T-helper 22 cell (primary cell): ENCODE measurements at places on chromosomes 2 and 18.

DNA sequence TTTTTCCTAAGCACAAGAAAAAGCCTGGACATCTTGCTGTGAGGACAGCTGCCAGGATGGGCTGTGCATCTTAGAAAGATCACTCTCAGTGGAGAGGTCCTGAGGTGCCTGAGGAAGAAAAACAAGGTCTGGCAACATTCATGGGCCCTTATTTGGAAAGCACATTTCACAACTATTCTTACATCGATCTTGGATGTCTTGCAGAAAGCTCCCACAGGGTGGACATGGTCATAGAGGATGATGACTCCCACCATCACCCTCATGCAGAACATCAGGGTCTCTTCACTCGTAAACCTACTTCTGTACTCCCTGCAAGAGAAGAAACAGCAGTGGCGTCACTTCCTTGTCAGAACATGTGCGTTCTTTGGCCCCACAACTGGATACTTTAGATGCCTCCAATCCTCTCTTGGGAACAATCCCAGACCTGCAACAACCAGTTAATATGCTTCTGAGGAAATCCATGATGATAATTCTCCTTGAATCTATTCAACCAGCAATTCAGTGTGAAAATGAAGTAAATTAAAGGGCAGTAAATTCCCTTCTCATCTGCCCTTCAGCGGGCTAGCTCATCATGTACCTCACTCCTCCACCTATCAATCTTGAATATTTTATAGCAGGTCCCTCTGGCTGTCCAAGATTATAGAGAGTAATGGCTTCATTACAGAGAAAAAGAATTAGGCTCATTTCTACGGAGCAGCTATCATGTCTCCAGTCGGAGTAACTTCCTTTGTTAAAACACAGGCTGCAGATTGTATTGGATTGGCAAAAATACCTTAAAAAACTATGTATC, 106.2 kb downstream of the CYRIA start:
- DNase-seq: no peak

GRCh38 chr18:4017480-4017879, 437.6 kb downstream of the DLGAP1 start:
- DNase-seq: no peak

DNA sequence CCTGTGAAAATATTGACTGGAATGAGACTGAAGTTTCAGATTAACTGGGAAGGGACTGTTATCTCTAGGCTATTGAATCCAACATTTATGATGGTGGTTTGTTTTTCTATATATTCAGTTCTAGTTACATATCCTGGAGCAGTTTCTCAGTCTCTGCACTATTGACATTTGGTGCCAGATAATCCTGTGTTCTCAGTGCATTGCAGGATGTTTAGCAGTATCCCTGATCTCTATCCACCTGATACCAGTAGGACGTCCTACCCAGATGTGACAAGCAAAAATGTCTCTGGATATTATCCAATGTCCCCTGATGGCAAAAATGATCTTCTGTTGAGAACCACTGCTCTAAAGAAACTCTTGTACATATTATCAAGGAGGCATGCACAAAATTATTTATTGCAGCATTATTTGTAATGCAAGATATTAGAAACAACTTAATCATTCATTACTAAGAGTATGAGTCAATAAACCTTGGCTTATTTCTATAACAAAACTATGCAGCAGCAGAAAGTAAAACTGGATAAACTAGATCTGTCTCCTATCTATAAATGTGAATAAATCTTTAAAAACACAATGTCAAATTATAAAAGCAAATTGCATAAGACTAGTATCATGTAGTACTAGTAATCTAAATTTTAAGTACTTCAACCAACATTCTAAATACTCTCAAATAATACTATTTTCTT, 369.3 kb upstream of the RND3 start:
- no peak for DNase-seq

DNA sequence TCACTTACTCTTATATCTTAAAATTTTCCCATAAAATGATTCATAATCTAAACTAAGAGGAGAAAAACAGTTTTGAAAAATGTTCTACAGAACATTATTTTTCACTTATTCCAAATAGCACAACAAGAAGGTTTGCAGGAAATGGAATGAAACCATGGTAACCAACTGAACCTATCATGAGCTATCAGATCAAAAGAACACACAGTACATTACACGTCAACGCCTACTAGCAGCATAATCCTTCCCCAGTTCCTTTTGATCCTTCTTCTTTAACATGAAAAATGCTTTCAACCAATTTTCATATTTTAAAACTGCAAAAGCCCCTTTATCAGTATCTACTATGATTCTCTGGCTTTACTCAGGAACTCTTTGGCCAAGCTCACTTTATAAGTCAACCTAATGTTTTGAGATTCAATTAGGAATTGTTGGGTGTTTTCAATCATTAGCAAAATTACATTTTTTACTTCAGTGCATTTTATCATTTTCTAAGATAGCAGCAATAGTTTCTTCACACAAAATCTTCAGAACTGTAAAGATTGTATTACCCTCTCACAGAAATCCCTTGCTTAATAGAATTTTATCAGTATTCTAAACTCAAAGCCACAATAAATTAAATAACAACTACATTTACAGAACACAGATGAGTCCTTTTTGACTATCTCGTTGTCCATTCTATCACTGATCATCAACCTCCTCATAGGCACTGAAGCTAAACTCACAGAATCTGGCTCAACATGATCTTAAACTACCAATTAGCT, 102.5 kb downstream of the CHN1 start:
- DNase-seq: no peak

DNA sequence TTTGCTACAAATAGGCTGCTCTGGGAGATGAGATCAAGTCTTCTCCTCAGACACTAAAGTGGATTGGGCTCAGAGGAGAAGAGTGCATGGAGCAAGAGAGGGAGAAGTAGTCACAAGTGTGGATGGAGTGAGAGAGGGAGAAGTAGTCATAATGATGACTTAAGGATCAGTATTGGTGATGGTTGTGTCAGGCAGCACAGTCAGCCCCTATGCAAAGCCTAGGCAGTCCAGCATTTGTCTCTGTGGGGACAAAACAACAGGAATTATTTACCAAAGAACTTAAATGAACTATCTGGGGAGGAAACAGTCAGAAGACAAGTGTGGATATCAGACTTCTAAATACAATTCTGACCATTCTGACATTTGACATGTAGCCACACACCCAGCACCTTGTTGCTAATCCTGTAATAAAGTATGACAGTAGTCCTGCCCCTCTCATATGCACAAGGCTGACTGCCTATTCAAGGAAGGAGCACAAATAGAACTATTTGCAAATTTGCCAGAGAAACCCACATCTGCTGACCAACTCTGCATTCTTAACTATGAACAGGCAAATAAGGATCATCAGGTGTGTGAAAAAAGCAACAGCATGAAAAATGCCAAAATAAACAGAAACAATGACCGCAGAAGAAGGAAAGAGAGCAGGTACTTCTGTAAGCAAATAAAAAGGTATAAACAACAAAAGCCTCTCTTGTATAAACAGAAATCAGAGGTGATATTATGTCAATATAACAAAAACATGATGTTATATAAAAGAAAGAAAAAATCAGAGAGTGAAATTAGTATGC, 1597.9 kb upstream of the ACVR2A start:
- no peak for DNase-seq

GRCh38 chr2:226477221-226478108, 322.2 kb downstream of the IRS1 start:
- no peak for DNase-seq

- no peak for DNase-seq
Measured at GRCh38 chr2:3557639-3558204, 411 bp downstream of the RNASEH1 start.

DNA sequence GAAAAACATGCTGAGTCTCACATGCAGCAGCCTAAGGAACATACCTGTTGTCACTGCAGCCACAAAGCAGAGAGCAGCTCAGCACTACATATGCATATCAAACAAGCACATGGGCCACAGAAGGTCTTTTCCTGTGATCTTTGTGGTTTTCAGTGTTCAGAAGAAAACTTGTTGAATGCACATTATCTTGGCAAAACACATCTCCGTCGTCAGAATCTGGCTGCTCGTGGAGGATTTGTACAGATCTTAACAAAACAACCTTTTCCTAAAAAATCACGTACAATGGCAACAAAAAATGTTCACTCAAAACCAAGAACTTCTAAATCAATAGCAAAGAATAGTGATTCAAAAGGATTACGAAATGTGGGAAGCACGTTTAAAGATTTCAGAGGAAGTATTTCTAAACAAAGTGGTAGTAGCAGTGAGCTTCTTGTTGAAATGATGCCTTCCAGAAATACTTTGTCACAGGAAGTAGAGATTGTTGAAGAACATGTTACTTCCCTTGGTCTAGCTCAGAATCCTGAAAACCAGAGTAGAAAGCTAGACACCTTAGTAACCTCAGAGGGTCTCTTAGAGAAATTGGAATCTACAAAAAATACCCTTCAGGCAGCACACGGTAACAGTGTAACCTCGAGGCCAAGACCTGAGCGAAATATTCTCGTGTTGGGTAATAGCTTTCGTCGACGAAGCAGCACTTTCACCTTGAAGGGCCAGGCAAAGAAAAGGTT, 34.1 kb downstream of the ZNF407 start:
- no peak for DNase-seq

GRCh38 chr18:44686156-44686555, 5.5 kb downstream of the SETBP1 start:
- DNase-seq: no peak

GRCh38 chr18:9488538-9488937, 13.2 kb downstream of the RALBP1 start:
- no peak for DNase-seq

DNA sequence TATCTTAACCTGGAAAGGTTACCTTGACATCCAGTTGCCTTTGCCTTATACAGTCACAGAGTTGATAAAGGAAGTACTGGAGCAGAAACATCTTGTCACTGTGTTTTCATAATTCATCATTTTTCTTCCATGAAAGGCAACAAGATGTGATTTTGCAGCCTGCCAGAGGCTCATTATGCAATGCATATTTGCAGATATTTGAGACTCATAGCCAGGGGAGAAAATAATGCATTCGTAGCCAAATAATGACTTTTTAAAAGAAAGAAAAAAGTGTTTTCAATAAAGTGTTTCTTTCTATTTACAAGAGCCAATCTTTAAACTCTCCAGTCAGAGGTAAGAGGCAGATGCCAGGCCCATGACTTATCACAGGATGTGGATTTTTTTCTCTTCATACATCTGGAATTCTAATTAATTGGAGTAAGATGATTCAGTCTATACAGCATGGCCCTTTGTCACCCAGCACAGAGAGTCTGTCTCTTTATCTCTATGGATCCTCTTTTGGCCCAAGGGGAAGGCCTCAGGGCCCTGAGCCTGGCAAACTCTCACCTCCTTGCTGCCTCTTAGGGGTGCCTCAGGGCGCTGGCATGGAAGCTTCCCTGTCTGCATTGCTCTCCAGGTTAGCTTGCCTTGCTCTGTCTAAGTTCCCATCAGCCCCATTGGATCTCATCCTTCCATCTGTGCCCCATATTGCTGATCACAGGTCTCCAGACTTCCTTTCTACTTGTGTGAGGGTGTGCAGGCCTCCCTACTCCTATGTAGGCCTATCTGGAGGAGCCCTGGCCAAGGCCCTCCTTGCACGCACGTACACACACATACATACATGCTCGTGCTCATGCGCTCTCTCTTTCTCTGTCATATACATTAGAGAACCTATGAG, 247.7 kb downstream of the TPGS2 start:
- DNase-seq: no peak

DNA sequence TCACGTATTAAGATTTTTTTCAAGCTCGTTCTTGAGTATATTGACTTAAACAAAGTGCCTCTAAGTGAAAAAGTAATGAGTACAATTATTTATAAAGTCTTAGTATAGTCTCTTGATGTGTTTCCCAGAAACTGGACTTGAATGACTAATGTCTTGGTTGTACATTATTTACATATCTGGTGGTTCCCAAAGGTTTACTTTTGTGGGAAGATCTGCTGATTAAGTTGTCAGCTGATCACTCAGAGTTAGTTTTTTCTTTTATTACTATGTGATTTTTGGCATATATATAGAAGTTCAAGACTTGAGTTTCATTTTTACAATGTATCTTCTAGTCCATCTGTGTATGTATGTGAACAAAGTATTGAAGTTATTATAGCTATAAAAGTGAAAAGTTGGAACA, 29.5 kb downstream of the RNF144A start:
- no peak for DNase-seq

GRCh38 chr2:19706332-19706731, 195.5 kb downstream of the TTC32 start:
- DNase-seq: no peak

- DNase-seq: no peak
Measured at GRCh38 chr2:120514521-120514920, 168.6 kb downstream of the INHBB start.

DNA sequence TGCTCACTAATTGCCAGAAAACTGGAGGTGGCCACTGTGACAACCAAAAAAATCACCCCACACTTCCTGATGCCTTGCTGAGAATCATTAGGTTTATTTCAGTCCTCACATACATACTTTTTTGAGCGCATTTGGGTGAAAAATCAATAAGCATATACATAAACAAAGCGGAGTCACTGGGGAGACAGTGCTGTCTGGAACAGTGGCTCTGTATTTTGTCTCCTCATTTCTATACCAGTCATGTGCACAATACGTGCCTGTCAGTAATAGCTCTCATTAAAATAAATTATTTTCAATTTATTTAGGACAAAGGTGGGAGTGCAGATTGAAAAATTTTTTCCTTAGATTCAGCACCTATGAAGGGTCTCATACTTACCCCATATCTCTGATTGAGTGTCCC, 48.2 kb downstream of the CXCR4 start:
- no peak for DNase-seq

- DNase-seq: no peak
Measured at GRCh38 chr2:144430722-144431391, 89.1 kb downstream of the ZEB2 start.

DNA sequence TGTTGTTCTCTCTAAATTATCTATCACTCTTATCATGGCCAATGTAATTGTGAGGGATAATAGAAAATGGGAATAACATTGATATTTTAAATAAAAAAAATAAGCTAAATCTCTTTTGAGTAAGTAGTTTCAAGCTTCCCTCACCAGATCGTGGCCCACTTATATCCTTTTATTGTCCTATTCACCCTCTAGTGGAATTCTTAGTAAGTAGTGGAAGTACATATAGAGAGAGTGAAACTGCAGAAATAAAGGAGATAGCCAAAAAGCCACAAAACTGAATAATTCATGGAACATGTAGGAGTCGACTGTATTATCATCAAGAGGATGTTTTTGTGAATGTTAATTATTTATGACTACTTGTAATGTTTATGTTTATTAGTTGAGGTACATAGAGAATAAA, 66.1 kb upstream of the DTNA start:
- DNase-seq: no peak

DNA sequence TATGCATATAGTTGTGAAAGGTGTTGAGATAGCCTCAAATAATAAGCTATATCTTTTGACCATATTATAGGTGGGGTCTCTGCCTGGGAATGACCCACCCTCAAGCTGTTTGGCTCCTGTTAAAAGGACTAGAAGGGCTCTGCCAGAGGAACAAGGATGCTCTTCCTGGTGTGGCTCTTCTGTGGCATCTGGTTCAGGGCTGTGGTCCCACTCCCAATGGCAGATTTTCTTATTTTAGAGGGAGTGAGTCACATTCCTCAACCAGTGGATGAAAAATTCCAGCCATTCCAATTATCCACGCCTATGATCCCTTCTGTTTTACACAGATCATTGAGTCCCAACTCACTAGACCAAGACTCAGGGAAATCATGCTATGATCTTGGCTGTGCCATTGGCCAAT, 119.9 kb downstream of the PARD3B start:
- no peak for DNase-seq
